Memory B cell (primary cell): ENCODE measurements at places on chromosomes 5 and 9.

DNA sequence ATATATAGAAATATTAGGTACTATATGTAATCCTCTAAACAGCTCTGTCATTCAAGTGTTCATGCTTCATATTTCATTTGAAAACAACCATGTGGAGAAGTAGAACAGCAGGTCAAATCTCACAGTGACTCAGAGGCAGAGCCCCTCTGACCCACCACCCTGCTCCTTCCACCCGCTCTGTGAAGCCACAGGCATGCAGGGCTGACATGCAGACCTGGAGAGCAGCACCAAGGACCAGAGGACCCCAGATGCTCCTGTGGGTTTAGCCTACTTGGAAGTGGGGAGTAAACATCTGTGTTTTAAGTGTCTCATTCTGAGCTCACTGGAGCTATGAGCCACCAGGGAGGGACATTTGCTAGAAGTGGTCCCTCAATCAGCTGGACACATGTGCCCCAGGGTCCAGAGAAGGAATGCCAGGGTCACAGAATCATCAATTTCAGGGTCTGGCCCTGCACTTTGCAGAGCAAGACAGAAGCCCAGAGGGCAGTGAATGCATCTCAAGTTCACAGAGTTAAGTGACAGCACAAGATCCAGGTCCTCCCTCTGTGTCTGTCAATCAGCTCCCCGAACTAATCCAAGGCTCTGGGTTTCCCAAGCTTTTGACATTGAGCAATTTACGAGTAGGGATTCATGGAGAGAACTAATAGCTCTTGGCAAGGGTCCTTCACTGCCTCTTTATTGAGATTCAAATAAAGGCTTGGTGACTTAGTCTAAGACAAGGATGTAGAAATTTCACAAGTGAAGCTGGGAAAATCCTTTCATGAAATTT is 441.1 kb downstream of the SEMA5A start:
- DNase-seq = no peak

DNA sequence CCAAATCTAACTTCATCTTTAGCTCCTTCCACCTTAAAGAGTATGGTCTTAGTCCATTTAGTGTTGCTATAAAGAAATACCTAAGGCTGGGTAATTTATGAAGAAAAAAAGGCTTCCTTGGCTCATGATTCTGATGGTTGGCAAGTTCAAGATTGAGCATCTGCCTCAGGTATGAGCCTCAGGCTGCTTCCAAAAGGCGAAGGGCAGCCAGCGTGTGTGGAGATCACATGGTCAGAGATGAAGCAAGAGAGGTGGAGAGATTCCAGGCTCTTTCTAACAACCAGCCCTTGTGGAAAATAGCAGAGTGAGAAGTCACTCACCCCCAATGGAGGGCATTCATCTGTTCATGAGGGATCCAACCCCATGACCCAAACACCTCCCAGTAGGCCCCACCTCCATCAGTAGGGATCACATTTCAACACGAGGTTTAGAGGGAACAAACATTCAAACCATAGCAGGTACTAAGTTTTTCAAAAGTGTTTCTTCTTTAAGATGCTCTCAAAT is 225.9 kb downstream of the SGCD start:
- no peak for DNase-seq

GRCh38 chr5:67010684-67011409 is 185.8 kb downstream of the CD180 start:
- DNase-seq = no peak

DNA sequence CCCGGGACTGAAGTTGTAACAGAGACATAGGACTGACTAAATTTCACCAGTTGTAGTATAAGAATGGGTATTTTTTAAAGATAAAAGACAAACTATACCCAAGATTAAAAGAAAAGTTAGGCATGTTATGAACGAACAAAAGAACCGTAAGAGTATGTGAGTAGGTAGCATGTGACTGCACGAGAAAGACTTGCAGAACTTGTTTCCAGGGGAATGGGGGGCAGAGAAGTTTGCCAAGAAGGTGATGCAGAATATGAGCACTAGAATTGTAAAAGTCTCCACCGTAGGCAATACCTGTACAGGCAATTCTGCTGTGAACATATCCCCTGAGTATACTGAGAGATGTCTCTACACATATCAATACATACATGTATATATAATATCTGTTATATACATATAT is 614.7 kb downstream of the PRELID2 start:
- no peak for DNase-seq

GRCh38 chr5:78236046-78236445 is 58.5 kb downstream of the AP3B1 start:
- no peak for DNase-seq

GRCh38 chr5:122704247-122705036 is 70.4 kb upstream of the SNX2 start:
- no peak for DNase-seq

DNA sequence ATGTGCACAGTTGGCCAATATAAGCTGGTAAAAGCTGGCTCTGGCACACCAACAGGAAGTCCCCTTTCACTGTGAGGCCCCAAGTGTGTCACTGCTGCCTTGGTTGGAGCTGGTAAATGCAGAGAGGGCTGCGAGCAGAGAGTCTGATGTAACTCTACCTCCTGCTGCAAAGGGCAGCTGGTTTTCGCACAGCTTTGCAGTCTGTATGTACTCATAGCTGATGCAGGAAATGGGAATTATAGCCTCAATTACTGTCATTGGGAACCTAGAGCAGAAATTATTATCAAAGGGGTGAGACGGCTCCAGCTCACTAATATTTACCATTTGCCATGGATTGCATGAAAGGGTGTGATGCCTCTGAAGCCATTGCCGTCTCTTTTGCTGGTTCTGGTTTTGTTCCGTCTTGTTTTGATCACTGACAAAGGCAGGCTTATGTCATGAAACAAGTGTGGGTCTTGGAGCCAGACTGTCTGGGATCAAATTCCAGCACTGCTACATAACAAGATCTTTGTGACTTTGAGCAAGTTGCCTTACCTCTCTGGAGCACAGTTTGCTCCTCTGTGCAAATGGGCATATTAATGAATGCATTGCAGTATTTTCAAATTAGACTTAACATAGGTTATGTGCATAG is 124.3 kb upstream of the SLC25A48 start:
- no peak for DNase-seq

GRCh38 chr9:135103001-135103446 is 15.6 kb downstream of the OLFM1 start:
- DNase-seq = no peak

- no peak for DNase-seq
Observed at GRCh38 chr5:106894964-106895363, 775.8 kb downstream of the EFNA5 start.

- DNase-seq = no peak
Observed at GRCh38 chr5:125011014-125011413, 264.6 kb upstream of the ZNF608 start.

DNA sequence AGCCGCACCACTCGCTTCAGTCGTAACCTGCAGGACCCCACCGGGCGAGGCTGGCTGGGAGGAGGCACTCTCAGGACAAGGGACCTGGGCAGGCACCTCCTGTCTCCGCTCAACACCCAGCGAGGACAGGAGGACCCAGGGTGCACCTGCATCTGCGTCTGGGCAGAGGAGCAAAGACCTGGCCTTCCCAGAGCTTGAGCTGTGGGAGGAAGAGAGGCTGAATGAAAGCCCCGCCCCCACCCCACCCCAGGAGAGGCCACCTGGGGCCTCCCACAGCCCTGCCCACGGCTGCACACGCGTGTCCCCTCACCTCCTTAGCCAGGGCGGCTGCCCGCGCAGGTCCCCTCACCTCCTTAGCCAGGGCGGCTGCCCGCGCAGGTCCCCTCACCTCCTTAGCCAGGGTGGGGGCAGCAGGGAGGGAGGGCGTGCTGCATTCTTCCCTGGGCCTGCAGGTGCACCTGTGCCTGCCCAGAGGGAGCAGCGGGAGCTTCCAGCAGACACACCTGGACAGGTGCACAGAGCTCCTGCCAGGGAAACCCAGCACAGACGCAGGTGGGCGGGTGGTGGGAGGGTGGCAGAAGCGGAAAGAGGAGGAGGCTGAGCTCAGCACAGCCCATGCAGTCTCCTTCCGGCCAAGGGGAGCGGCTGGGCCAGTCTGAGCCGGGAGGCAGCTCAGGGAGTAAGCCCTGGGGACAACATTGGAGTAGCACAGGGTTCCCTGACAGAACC is 18.5 kb upstream of the SLC12A7 start:
- DNase-seq = no peak

GRCh38 chr9:93111001-93111370 is 15.0 kb downstream of the CARD19 start:
- no peak for DNase-seq

DNA sequence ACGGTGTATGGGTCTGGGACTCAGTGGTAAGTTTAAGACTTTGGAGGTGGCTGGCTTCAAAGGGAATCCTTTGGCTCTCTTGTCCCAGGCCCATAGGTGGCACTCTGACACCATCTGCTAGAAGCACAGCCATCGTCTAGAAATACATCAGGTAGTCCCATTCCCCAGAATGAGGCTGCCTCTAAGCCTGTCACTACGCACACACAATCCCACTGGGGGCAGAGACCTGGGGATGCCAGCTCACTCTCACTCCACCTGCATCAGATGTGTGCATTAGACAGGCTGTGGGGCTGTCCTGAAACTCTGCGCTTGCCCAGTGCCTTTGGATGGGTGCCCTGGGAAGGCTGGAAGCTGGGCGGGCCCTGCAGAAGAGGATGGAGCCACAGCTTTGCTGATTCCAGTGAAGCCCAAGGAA is 127.5 kb upstream of the PANK3 start:
- no peak for DNase-seq

DNA sequence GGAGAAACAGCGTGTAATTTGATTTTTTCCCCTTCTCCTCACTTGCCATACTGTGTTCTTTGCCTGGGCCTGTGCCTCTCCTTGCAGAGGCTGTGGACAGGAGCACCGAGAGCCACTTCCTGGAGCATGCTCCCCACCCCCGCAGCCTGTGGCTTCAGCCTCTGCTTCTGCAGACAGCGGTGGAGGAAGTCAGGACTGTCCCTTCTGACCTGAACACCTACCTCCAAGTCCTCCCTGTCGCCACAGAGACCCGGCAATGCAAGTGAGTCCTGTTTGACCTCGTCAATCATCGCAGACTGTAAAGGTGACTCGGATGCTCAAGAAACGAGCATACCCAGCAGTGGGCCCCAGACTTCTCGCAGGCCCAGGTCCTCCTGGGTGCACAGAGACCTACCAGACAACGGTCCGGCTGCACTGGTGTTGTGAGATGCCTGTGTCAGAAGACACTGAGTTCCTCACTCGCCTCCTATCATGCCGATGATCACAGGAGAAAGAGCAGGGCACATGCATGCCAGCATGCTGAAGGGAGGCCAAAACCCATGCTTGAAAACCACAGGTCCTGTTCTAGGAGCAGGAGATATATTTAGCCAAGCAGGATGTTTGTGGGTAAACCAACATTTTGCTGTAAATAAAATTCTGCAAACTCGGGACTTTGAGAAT is 198.8 kb downstream of the AUH start:
- DNase-seq = no peak

GRCh38 chr5:169812786-169813185 is 167.5 kb downstream of the INSYN2B start:
- DNase-seq = no peak

- no peak for DNase-seq
Observed at GRCh38 chr5:75706016-75706415, 11.2 kb downstream of the POC5 start.

DNA sequence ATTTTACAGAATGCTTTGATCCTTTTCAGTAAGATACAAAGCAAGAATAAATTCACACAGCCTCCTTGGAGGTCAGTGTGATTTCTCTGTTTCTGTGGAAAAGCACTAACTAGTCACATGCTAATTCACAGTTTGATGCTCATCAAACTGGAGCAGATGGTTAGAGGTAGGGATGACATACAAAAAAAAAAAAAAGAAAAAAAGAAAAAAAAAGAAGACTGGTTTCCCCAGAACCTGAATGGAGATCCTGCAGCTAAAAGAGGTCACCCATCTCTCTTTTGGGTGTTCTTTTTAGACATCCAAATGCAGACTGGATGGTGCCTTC is 123.7 kb upstream of the ANKRD55 start:
- DNase-seq = no peak

- DNase-seq = no peak
Observed at GRCh38 chr5:112703866-112704820, 33.5 kb upstream of the APC start.

- DNase-seq = no peak
Observed at GRCh38 chr5:73204332-73204731, 31.3 kb downstream of the TMEM174 start.

- DNase-seq = no peak
Observed at GRCh38 chr5:50595199-50595598, 71.2 kb upstream of the PARP8 start.

GRCh38 chr5:30525353-30525752 is 668.1 kb upstream of the CDH6 start:
- DNase-seq = no peak

GRCh38 chr5:146640285-146640896 is 124.4 kb upstream of the GPR151 start:
- DNase-seq = no peak

DNA sequence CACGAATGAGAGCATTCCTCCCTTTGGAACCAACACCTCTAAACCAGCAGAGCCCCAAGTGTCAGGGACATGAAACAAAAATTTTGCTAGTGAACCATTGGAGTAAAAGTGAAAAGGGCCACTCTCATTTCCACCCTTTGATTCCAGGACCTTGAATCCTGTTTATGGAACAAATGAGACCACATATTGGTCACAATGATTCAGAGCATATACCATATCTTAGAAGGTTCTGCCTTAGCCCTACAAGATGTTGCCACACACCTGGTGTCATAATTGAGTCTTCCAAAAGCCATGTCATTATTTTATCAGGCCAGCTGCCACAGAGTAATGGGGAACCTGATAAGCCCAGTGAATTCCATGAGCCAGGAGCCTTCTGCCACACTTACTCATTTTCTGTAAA is 66.3 kb upstream of the ZBTB43 start:
- no peak for DNase-seq
